ENCODE measurements at places on chromosomes 5 and 9.

- no peak for DNase-seq
These were observed 7.0 kb downstream of the PDCL start for GRCh38 chr9:122821278-122821943.

GRCh38 chr5:60843386-60843935 lies 608 bp downstream of the ELOVL7 start:
- DNase-seq = no peak

DNA sequence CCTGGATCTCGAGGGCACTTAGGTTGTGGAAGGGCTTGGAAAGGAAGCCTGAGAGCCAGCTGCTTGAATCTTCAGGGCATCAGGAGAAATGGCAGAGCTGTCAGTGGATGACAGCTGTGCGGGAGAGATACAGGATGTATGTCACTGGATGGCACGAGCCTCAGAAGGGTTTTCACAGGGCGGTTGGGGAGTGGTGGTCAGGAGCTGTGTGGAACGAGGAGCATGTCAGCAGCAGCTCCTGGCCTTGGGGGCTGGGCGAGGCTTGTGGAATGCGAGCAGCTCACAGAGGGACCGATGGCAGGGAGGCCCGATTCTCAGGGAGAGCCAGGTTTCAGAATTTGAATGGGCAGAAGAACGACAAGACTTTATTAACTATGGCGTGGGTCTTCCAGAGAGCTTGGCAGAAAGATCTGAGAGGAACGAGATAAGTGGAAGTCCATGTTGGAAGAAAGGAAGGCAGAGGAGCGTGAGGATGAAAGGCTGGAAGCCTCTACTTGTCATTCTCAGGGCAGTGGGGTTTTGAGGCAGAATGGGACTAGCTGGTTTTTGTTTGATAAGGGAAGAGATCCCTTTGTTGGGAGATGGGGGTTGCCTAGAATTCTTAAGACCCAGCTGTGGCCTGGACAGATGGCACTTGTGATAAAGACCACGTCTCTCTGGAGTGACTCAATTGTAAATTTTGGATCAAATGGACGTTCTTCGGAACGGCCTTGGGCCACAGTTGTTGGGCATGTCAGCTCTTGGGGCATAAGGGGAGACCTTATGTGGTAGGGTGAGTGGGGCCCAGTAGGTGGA lies 60.3 kb downstream of the SNX30 start:
- no peak for DNase-seq

DNA sequence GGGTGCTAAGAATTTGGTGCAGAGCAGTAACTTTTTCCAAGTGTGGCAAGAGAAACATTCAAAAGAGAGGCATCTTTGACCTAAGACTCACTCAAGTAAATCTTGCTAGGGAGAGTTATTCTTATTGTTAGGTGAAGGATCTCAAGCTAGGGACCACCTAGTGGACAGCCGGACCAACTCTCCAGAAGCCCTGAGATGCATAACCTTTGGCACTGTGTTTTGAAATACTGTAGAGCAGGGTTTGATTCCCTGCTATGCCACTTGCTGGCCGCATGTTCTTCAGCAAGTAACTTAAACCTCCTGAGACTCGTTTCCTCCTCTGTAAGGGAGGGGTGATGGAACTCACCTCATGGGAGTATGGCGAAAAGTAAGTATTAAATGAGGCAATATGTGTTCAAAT lies 336.1 kb upstream of the ADAMTSL1 start:
- no peak for DNase-seq

DNA sequence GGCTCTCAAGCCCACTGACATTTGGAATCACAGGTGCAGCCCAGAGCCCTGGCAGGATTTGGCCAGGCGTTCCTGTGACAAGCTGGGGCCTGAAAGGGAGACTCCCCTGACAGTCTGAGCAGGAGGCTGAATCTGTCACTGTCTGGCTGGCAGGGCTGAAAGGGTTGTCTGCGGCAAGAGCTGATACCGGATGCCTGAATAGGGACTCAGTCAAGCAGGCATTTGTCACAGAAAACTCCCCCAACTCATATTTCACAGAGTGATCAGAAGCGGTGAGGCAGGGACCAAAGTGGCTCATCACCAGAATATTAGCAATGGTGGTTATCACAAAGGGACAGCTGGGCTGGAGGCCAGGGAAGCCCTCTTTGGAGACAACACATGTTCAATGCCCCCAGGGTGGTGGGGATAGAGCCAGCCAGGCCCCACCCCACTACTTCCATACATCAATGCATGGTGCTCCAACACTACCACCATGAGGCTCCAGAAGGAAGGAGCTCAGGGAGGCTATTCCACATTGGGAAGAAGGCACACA lies 295.5 kb downstream of the DTWD2 start:
- DNase-seq = no peak

All from stimulated activated CD8-positive, alpha-beta memory T cell treated with anti-CD3 and anti-CD28 coated beads, Interleukin-15, amount 100 ng/mL, for 1 hour (primary cell).